Activated CD4-positive, alpha-beta T cell treated with anti-CD3 and anti-CD28 coated beads, Interleukin-2, Interleukin-6, amounts not matched to agents 100 ng/mL and 50 ng/mL, durations not matched to agents 16 hours and 8 hours (primary cell): ENCODE measurements at places on chromosomes 4 and X.

DNA sequence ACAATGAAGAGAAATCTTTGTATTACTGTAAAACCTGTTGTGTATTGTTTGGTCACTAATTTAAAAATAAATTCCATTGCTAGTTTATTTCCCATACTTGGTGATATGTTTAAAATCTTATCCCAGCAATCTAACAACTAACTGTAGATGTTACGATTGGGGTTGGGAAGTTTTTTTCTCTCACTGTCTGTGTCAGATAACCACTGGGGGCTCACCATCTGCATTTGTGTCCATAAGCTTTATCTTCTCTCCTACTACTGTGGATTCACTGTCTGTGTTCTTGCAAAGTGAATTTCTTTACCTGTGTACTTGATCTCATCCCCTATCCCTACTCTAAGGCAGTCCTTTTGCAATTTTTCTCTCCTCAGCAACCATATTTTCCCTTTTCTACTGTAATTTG lies 81.3 kb downstream of the STIM2 start:
- DNase-seq = no peak

DNA sequence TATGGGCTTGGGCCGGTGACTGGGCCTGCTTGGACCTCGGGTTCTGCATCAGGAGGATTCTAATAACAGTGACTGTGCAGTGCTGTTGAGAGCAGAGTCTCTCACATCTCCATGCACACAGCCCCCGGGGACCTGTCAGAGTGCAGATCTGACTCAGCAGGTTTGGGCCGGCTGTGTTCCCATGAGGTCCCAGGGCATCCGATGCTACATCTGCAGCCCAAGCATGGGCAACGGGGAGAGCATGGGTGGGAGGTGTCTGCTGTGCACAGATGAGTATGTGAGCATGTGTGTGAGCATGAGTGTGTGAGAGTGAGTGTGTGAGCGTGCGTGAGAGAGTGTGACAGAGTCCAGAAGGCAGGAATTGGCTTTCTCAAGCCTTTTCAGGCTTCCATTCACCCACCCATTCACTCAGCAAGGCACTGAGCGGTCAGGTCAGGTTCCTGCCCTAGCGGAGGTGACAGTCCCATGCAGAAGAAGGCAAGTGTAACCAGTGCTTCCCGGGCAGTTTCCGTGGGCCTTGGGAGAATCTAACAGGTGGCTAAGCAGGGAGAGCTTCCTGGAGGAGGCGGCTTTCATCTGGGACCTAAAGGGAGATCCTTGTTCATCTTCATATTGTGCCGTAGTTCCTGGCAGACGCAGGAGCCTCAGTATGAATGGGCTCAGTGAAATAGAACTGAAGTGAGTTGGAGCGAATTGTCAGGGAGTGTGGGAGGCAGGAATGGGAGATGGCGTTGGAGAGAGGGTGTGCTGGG lies 62.6 kb downstream of the SORCS2 start:
- no peak for DNase-seq

GRCh38 chrX:30635630-30636029 lies 17.6 kb upstream of the GK start:
- DNase-seq = no peak

GRCh38 chrX:124925681-124926080 lies 394.0 kb upstream of the TEX13C start:
- no peak for DNase-seq

- peak; percentile 82 for DNase-seq
Measured at GRCh38 chrX:12984603-12985319, 9.9 kb downstream of the TMSB4X start.

DNA sequence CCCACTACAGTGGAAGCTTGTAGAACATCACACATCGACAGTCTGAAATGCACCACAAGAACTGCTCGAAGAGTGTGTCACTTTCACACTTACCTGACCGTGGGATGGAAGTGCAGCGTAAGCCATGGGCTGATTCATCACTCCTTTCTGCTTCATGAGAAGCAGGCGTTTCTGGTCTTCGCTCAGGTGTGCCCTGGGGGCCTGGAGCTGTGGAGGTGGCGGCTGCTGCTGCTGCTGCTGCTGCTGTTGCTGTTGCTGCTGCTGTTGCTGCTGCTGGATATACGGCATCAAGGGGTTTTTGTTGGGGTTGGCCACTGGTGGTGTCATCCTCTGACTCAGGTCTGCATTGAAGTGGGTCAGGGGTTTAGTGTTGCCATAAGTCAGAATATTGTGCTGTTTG lies 223.6 kb downstream of the MGST2 start:
- DNase-seq = no peak

DNA sequence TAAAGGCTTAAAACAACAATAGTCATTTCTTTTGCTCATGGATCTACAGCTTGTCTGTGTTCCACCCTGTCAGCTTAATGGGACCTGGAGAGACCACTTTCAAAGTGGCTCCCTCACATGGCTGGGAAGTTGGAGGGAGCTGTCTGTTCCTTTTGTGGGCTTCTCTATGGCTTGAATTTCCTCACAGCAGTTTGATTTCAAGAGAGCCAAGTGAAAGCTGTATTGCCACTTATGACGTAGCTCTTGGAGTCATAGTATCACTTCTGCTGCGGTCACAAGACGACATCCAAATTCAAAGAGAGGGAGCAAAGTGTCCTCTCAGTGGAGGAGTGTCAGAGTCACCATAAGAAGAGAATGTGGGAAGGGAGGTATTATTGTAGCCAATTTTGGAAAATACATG lies 22.7 kb upstream of the ACSL1 start:
- DNase-seq = peak; percentile 67

DNA sequence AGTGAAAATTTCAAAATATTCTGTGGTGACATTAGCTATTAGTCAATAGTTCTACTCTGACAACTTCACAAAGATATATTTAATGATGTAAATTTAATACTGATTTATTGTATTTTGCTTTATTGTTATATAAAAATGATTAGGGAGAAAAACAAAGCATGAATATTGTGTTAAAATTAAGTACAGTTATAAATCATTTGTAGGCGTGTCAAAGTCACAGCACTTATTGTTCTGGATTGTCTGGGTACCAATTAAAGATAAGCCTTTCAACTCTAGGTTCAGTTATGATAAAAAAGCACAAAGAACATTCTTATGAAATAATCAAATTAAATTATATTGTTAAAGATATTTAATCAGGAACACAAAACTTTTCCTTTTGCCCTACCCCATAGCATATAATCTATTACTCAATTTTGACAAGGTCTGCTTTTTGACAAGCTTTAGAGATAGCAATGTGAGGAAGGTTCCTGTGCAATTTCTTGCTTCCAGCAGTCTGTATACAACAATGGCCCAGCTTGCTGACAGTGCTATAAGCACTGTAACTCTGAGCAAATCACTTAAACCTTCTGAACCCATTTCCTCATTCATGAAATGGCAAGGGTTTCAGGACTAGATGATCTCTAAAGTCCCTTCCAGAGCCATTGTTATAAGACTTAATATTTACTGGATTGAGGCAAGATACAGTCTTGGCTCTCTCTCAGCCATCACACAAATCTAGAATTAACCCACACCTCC lies 910.3 kb upstream of the LCORL start:
- no peak for DNase-seq

DNA sequence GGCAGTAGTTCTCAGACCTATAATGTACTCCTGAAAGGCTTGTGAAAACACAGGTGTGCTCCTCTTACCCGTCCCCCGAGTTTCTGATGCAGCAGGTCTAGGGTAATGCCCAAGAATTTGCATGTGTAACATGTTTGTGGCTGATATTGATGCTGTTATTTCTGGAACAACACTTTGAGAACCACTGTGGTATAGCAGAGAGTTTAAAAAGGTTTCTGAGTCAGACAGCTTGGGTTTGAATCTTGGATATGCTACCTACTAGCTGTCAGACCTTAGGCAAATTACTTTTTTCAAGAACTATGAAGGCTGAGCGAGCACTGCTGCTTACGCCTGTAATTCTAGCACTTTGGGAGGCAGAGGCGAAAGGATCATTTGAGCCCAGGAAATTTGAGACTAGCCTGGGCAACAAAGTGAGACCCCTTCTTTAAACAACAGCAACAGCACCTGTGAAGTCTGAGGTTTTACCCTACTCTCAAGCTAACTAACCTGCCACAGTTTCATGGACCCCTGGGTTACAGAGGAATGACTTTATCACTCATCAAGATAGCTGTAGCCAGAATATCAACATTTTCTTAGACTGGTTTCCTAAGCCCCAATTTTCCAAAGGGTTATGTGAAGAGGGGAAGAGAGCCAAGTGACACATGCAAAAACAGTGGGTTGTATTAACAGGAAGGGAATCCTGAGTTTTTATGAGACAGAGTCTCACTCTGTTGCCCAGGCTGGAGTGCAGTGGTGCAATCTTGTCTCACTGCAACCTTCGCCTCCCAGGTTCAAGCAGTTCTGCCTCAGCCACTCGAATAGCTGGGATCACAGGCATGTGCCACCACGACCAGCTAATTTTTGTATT lies 5.1 kb downstream of the AFF1 start:
- DNase-seq = peak; percentile 40

DNA sequence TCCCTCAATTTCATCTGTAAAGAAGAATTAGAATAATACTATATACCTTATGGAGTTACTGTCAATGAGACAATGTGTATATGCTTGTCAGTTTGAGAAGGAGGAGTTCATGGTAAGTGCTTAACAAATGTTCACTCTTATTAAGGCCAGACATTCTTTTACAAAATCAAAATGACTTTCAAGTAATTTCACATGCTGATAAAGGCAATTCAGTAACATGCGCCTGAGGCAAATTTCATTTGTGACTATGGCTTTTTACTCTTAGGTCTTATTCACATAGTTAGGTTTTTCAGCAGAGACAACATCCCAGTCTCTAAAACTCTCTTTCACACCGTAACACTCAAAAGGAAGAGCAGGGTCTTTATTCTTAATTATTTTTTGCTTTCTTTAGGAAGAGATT lies 174.4 kb downstream of the CAMK2D start:
- DNase-seq = no peak

GRCh38 chr4:63786171-63786570 lies 623.1 kb downstream of the TECRL start:
- no peak for DNase-seq

DNA sequence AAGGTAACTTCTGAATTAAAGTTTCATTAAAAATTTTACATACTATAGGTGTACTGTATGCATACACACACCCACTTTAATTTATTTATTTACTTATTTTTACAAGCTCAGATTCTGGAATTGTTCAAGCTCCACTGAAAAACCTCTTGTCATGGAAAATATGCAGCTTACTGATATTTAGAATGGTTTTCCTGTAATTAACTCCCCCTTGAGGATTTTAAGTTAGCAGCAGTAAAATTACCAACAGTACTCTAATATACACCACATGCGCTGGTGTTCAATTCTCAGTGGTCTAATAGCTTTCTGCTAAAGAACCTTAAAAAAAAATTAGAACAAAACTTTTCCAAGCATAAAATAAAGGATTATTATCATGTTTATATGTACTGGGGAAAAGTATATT lies 12.0 kb downstream of the MAB21L2 start:
- DNase-seq = no peak

GRCh38 chr4:66929748-66930147 lies 615.6 kb downstream of the CENPC start:
- DNase-seq = no peak

- no peak for DNase-seq
Measured at GRCh38 chr4:145523117-145523516, 41.5 kb downstream of the SMAD1 start.

GRCh38 chr4:6372649-6373525 lies 99.5 kb downstream of the PPP2R2C start:
- peak; percentile 62 for DNase-seq

DNA sequence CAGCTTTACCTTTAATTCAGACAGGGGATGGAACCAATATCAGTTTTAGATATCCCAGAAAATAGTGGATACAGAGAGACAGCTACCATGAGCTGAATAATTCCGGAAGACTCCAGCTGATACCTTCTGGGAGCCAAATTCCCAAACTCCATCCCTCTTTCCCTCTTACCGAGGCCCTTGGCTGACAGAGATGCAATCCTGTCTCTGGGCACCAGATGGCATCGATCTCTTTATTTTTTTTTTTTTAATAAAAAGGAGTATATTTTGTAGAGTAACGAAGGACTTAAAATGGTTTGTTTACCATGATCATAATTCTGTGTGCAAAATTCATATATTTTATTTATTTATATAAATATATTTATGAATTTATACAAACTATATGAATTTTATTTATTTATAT lies 31.0 kb downstream of the RAB40A start:
- no peak for DNase-seq

DNA sequence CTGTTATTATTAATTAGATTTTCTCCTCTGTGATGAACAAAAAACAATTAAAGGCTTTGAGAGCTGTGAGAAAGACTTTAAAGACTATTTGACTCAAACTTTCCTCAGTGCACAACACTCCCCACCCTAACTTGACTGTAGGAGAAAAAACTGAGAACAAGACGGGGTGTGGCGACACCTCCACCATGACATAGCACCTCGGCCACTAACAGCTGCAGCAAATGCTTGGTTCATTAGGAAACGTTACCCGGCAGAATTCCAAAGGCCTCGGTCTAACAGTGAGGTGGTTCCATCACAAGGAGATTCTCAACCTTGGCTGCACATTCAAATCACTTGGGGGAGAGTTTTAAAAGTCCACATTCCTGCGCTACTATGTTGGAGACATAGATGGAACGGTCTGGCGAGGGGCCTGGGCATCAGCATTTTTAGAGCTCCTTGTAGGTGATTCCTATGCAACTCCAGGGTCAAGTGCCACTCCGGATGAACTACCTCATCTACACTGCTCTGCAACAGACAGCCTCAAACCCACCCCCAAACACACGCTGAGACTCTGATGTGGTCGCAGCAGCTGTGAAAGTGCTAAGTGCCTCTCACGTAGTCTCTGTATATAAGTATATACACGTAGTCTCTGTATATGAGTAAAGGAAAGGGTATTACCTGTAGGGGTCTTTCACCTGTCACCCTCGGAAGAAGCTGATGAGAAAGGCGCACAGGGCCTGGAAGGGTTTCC lies 1.0 kb downstream of the FGFBP2 start:
- DNase-seq = no peak

DNA sequence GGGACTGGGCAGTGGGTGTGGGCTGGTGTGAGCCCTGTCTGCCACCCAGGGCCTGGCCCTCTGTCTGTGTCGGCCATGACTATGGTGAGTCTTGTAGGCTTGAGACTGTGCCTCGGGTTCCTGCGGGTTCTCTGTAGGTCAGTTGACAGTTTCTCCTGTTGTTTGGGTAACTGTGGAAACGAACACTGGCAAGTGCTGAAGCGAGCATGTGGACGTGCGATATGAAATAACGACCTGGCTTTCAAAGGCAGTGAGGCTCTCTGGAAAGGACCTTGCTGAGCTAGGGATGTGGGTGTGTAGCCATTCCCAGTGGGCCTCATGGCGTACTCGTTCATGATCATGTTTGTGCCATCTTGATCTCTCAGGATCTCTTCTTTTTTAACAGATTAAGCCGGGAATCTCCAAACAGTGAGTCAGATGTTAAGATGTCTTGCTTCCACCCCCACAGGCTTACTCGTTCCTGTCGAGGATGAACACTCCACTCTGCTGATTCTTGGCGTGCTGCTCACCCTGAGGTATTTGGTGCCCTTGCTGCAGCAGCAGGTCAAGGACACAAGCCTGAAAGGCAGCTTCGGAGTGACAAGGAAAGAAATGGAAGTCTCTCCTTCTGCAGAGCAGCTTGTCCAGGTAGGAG lies 41.3 kb downstream of the HTT start:
- DNase-seq = no peak

GRCh38 chr4:162131256-162131655 lies 32.5 kb downstream of the FSTL5 start:
- no peak for DNase-seq

- DNase-seq = no peak
Measured at GRCh38 chr4:5619913-5620625, 88.3 kb downstream of the EVC2 start.

- peak; percentile 44 for DNase-seq
Measured at GRCh38 chrX:138128027-138128671, 562.2 kb downstream of the ZIC3 start.
